ENCODE measurements at places on chromosomes 16 and 17.
A peak's percentile ranks its signal among the peaks of the same experiment; 100 is the strongest.

GRCh38 chr17:2580661-2581060, 12.8 kb upstream of the PAFAH1B1 start:
- DNase-seq: no peak

- DNase-seq: no peak
Observed at GRCh38 chr17:67682196-67682595, 35.5 kb upstream of the NOL11 start.

- DNase-seq: no peak
Observed at GRCh38 chr16:28554634-28555423, 1.1 kb downstream of the SGF29 start.

- DNase-seq: no peak
Observed at GRCh38 chr17:4506175-4506813, 7.6 kb downstream of the SPNS2 start.

GRCh38 chr16:27450196-27450549, 48.2 kb downstream of the IL21R start:
- no peak for DNase-seq

GRCh38 chr17:10105513-10106001, 92.8 kb downstream of the GAS7 start:
- no peak for DNase-seq

DNA sequence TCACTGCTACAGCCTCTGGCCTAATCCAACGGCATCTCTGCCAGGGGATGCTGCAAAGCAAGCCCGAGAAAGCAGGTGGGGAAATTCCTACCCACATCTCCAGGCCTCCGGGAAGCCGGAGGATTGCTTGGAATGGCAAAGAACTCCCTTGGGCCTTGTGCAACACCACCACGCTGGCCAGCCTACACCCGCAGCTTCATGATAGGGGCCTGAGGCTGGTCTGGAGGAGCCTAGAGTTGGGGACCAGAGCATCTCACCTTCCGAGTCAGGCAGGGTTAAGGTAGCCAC, 20.3 kb downstream of the GGA3 start:
- DNase-seq: no peak

- DNase-seq: no peak
Observed at GRCh38 chr16:832652-833336, 32.3 kb upstream of the GNG13 start.

DNA sequence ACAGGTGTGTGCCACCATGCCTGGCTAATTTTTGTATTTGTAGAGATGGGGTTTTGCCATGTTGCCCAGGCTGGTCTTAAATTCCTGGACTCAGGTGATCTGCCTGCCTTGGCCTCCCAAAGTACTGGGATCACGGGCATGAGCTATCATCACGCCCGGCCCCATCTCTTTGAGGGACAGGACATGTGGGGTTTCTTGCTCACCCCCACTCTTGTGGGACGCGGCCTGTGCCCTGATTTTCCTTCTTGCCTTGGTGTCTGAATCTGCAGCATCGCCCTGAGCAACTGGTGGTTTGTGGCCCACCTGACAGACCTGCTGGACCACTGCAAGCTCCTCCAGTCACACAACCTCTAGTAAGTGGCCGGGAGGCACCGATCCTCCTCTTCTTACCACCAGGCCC, 25.6 kb downstream of the NUP85 start:
- DNase-seq: no peak

- peak; percentile 12 for DNase-seq
Observed at GRCh38 chr17:72725433-72726068, 366.9 kb downstream of the SLC39A11 start.

GRCh38 chr17:2172999-2173398, 118.1 kb downstream of the HIC1 start:
- DNase-seq: no peak

GRCh38 chr17:30332057-30332542, 1.8 kb downstream of the TMIGD1 start:
- peak; percentile 14 for DNase-seq

- no peak for DNase-seq
Observed at GRCh38 chr16:4544473-4544872, 5.9 kb upstream of the CDIP1 start.

- DNase-seq: no peak
Observed at GRCh38 chr17:78585006-78585630, 7.9 kb upstream of the DNAH17 start.

GRCh38 chr16:72560617-72561016, 388.7 kb upstream of the PMFBP1 start:
- no peak for DNase-seq

DNA sequence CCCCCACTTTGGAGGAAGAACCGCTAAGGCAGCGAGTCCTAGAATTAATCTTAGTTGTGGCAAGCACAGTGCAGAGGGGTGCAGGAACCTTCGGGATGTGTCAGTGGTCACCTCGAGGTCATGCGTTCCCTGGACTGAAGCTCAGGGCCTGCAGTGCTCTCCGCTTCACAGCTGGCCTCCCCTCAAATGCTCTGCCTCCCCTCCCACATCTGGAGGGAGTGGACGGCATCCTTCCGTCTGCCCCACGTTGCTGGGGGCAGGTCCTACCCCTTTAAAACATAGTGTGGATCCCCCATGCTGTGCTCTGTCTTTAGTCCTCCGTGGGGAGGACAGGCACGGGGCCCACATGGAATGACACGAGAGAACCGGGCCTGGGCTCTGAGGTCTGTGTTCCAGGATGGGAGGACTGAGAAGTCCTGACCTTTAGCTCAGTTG, 99.5 kb upstream of the CDC42EP4 start:
- no peak for DNase-seq

GRCh38 chr17:77437747-77438146, 297.0 kb downstream of the SEC14L1 start:
- no peak for DNase-seq

DNA sequence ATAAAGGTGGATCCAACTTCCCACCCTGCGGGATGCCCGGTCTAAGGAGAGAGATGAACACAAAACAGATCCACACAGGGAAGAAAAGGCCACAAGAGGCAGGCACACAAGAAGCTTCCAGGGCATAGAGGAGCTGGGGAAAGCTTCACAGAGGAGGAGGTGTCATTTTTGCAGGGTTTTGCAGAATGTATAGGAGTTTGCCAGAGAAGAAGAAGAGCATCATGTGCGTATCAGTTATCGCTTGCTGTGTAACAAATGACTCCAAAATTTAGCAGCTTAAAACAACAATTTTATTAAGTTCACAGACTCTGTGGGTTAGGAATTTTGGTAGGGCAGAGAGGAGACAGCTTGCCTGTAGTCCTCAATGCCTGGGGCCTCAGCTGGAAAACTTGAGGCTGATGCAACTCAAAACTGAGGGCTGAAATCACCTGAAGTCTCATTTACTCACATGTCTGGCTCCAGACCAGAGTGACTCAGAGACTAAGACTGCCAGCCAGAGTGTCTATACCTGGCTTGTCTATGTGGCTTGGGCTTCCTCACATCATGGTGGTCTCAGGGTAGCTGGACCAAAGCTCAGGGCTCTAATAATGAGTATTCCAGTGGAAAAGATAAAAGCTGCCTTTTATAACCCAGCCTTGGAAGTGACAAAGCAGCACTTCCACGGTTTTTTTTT, 33.9 kb upstream of the ZNF423 start:
- DNase-seq: no peak

- no peak for DNase-seq
Observed at GRCh38 chr16:10839279-10839666, 20.7 kb upstream of the TVP23A start.

DNA sequence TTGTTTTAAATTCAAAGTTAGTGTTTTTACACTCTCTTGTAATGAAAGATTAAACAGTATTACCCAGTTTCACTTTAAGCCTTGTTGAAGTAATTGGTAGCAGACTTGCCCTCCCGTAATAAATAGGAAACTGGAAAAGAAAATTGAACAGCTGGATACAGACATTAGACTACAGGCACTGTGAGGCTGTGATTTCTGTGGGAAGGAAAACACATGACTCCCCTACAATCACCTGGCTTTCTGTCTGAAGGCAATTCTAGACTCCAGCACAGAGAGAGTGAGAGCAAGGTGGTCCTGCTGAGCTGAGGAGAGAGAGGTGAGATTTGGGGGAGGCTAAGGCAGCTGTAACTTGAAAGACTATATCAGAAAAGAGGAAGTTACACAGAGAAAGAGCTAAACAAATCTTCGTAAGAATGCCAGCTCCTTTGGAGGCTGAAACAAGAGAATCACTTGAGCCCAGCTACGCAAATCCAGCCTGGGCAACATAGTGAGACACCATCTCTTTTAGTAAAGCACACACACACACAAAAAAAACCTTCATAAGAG, 57.8 kb upstream of the CDYL2 start:
- no peak for DNase-seq

DNA sequence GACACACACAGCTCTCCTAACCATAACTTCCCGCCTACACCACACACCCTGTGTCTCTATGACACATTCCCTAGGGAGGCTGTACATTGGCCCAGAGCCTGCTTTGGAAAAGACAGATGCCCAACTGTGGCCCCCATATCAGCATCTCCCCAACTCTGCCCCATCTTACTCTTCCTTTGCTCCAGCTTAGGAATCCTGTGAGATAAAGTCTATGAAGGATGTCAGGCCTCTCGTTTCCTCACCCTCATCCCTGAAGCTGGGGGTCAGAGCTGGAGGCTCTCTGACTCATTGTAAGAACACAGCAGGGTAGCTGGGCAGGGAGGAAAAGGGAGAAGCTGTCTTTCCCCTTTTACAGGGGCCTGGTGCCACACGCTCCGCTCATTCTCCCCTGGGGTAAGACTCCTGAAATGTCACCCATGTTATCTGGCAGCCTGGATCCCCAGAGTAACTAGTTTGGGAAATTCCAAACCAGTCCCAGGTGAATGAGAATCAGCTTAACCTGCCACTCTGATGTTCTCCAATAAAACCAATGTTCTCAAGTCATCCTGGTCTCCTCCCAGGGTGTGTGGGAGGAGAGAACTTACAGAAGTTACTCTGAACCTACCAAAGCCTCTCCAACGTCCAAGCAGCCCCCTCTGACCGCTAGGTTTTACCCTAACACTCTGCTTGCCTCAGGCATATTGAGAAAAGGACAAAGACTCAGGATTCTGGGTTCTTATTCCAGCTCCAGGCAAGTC, 2.8 kb downstream of the RAPGEFL1 start:
- DNase-seq: no peak

- DNase-seq: no peak
Observed at GRCh38 chr17:57755480-57756070, 10.5 kb upstream of the CCDC182 start.

GRCh38 chr16:72371307-72372086, 199.5 kb upstream of the PMFBP1 start:
- DNase-seq: no peak

GRCh38 chr16:76387994-76388393, 110.8 kb downstream of the CNTNAP4 start:
- DNase-seq: no peak

DNA sequence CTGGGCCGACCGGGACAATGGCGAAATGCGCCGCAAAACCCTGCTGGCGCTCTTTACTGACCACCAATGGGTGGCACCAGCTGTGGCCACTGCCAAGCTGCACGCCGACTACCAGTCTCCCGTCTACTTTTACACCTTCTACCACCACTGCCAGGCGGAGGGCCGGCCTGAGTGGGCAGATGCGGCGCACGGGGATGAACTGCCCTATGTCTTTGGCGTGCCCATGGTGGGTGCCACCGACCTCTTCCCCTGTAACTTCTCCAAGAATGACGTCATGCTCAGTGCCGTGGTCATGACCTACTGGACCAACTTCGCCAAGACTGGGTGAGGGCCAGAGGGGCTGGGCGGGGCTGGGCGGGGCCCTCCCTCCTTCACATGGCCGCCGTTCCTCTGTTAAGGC, 4.3 kb upstream of the SPEM1 start:
- DNase-seq: no peak

- DNase-seq: no peak
Observed at GRCh38 chr16:67177743-67178699, 5.7 kb downstream of the MATCAP1 start.

DNA sequence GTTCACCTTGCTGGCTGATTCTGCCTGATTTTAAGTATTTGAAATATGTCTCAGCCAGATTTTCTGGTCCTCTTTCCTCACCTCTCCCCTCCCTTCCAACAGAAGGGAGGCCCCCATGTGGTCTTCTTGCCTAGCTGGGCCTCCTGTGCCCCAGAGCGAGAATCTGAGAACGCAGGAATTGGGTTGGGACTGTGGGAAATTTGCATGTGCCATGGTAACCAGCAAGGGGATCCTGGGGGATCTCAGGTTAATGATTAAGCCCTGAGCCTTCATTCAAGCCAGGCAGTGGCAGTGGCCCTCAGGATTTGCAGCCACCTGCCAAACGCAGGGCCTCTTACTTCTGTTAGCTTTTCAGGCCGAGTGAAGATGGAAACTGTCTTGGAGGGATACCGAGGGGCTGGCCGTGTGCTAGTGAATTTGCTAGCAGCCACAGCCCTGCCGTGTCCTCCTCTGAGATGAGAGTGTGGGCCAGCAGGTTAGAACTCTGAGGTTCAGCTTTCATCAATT, 40.2 kb downstream of the KSR1 start:
- no peak for DNase-seq

- DNase-seq: no peak
Observed at GRCh38 chr17:83200231-83200699, 120.9 kb downstream of the METRNL start.

GRCh38 chr17:59671386-59671785, 35.8 kb downstream of the PTRH2 start:
- no peak for DNase-seq

- DNase-seq: no peak
Observed at GRCh38 chr17:68627956-68628575, 26.9 kb upstream of the FAM20A start.

GRCh38 chr17:72588961-72589360, 468.1 kb downstream of the SOX9 start:
- no peak for DNase-seq

DNA sequence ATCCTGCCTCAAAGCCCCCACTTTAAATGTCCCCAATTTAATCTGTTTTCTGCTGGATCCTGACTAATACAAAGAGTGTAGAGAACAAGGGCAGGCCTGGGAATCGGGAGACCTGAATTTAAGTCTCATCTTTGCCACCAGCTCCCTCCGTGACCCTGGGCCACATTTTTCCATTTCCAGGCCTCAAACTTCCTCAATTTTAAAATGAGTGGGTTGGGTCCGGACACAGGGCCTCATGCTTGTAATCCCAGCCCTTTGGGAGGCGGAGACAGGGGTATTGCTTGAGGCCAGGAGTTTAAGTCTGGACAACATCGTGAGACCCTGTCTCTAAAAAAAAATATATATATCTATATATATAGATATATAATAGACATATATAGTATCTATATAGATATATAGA, 61.4 kb downstream of the SRL start:
- DNase-seq: no peak

DNA sequence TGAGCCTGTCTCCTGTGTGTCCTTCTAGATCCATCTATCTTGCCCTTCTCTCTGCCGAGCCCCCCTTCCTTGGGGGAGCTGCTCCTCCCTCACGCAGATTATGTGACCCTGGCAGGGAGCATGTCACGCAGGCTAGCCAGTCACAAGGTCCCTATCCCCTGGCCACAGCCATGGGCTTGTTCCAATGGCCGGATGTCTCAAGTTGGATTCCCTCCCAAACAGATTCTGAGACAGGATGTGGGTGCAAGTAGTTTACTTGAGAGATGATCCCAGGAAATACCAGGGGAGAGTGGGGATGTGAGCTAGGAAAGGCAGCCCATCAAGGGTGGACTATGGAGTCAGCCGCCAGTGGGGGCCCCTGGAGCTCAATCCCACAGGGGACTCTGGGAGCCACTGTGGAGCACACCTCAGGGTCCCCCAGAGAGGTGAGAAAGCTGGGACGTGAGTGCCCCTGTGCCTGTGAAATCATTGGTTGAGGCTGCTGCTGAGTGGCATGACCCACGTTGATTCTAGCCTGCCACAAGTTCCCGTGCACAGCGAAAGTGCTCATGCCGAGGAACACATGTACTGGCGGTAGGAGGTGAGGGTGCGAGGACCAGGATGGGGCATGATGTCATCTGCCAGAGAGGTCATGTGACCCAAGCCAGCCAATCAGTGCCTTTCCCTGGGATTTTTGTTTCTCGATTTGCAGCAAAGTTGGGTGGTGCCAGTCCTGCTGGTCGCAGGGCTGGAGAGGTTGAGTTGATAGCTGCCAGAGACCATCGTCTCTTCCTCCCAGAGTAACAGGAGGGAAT, 6.4 kb upstream of the CRISPLD2 start:
- no peak for DNase-seq
